Mesenchymal stem cell (in vitro differentiated cells and primary cell): ENCODE measurements at places on chromosomes 1 and 21.

GRCh38 chr21:34834852-34835501 is 166.2 kb downstream of the CLIC6 start:
- DNase-seq, result no peak
- H3K27me3 ChIP-seq, result no peaks in the 10 kb centered on the region
- peaks cover 26% of the 10 kb centered on the region for H3K4me1 ChIP-seq
- H3K36me3 ChIP-seq, result peaks cover 23% of the 10 kb centered on the region

DNA sequence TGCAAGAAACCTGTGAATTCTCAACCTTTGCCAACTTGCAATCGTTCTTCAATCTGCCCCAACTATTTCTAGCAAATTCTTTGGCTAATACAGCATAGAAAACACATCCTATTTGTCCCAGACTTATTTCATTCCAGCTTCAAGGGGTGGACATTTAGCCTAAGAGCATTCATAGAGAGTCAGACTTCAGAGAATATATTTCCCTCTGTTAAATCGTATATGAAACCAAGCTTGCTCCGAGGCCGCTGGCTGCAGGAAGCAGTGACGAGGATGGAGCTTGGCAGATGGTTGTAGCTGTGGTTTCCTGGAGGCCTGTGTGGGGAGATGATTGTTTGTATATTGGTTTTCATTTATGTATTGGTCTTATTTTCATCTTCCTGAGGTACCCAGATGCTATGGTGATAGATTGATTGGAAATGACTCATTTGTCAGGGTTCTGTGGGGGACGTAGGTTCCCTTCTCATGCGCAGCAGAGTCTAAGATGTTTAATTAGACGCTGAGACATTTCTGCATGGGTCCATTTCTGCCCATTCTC is 26.1 kb downstream of the MAN1C1 start:
- peaks cover 63% of the 10 kb centered on the region for H3K27me3 ChIP-seq
- no peak for DNase-seq
- peak overlapping the region; percentile 44 for H3K4me3 ChIP-seq
- peaks cover 21% of the 10 kb centered on the region for H3K36me3 ChIP-seq
- H3K4me1 ChIP-seq, result no peaks in the 10 kb centered on the region
- no peak overlapping the region for H3K27ac ChIP-seq

GRCh38 chr1:183318433-183318832 is 99.7 kb downstream of the NMNAT2 start:
- H3K4me3 ChIP-seq, result no peak overlapping the region
- H3K36me3 ChIP-seq, result no peaks in the 10 kb centered on the region
- DNase-seq, result peak; percentile 91

DNA sequence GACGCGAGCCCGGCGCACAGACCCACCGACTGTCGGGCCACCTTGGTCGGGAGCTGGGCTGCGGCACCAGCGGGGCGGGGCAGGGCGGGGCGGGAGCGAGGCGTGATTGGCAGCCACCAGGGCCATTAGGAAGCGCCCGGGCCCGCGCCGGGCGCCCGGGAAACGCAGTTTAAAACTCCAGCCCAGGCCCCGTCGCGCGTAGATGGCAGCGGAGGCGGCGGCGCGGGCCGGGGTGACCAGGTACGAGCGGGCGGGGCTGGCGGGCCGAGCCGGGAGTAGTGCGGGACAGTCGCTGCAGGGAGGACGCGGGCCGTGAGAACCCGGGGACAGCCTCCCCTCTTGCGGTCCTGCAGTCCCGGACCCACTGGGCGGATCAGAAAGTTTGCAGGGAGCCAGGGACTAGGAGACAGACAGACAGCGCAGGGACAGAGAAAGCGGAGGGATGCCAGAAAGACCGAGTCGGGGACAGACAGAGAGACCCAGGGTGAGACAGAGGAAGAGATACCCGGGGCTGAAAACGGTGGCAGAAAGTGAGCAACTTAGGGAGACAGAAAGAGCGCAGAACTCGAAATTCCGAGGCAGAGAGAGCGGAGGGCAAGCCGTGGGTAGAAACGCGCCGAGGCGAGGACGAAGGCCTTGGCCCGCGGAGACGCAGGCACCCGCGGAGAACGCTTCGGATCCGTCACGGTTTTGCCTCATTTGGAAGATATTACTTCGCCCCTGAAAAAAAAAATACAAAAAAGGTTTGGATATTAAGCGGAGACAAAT is at the start of gene DMBX1:
DMBX1 (plus strand) TSS at position 199 of the 768 bp plus-strand sequence. CDS start 17,175 bp downstream, outside the sequence.
- DNase-seq, result peak; percentile 8
- peaks cover 97% of the 10 kb centered on the region for H3K27me3 ChIP-seq
- no peak within 1 kb of the TSS for H3K27ac ChIP-seq
- peaks cover 17% of the 10 kb centered on the region for H3K4me1 ChIP-seq

DNA sequence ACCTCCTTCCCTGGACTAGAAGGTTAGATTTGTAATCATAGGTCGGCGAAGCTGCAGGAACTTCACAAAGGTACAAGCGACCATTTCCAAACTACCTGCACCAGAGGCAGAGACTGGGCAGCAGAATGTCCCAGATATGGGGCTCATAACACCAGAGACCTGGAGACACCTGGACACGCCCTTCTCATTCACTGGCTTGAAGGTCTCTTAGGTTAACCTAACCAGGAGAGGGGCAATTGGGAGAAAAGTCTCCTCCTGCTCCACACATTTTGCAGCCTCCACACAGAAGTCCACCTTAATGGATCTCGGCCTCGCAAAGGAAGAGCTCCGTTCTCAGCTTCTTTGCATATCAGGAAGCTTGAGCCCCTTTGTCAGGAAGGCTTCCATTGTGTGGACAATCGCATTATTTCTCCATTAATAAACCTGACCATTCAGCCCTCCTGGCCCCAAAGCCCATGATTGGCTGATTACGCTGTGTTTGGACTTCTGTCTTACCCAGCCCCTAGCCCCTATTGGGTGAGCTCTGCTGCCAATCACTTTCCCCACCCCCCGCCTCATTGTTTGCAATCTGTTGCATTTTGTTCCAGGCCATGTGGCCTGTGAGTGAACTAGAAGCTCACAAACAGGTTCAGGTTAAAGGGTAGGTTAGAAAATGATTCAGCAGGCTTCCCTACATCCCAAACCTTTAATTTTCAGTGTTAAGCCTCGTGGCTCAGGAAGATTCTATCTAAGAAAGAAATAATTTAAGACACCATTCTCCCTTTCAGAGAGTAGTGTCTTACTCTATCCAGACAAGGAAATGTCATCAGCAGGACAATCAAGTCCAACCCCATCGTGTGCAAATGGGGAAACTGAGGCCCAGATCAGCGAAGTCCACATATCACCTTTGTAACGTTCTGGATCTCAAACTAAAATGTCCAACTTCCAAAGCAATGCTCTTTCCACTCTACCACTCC is 2.8 kb downstream of the MYCL start:
- no peak overlapping the region for H3K4me3 ChIP-seq
- peak; percentile 65 for DNase-seq
- H3K36me3 ChIP-seq, result no peaks in the 10 kb centered on the region
- H3K4me1 ChIP-seq, result peaks cover 20% of the 10 kb centered on the region

GRCh38 chr1:8782955-8783354 is 34.5 kb downstream of the RERE start:
- no peak for DNase-seq
- H3K27me3 ChIP-seq, result no peaks in the 10 kb centered on the region
- H3K4me1 ChIP-seq, result no peaks in the 10 kb centered on the region
- H3K36me3 ChIP-seq, result no peaks in the 10 kb centered on the region
- H3K4me3 ChIP-seq, result no peak overlapping the region
- no peak overlapping the region for H3K27ac ChIP-seq

GRCh38 chr1:26125946-26126320 is 14.3 kb downstream of the PDIK1L start:
- H3K27me3 ChIP-seq, result peaks cover 10% of the 10 kb centered on the region
- no peaks in the 10 kb centered on the region for H3K36me3 ChIP-seq
- DNase-seq, result no peak
- H3K4me3 ChIP-seq, result no peak overlapping the region
- H3K27ac ChIP-seq, result no peak overlapping the region

GRCh38 chr1:87638636-87639035 is 310.0 kb downstream of the LMO4 start:
- no peaks in the 10 kb centered on the region for H3K27me3 ChIP-seq
- H3K4me1 ChIP-seq, result no peaks in the 10 kb centered on the region
- no peak overlapping the region for H3K27ac ChIP-seq

- H3K36me3 ChIP-seq, result no peaks in the 10 kb centered on the region
- H3K27ac ChIP-seq, result no peak overlapping the region
- peaks cover 3% of the 10 kb centered on the region for H3K27me3 ChIP-seq
These were observed 25.0 kb upstream of the SHE start for GRCh38 chr1:154527192-154527591.
